ENCODE measurements at places on chromosomes 16 and 17. TPM values are rescaled to one million over a fixed set of nuclear protein-coding genes. Genes with fewer than 3 reads are reported as not detected.
A peak's percentile ranks its signal among the peaks of the same experiment; 100 is the strongest.

Gene ANKRD13B
- total RNA-seq = 8.3 TPM

Gene PIPOX
- 0.79 TPM for total RNA-seq

Gene ORC6
- total RNA-seq = 1.8 TPM

DNA sequence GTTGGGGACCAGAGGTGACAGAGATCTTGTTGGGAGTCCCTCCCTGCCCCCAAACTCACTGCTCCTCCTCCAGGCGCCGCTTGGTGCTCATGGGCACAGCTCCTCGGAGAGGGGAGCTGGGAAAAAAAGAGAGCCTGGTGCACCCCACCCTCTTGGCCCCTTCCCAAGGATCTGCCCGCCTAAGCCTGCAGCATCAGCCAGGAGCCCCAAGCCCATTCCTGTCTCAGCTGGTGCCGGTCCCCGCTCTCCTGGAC lies 400 bp downstream of the HCFC1R1 start:
- H3K4me3 ChIP-seq = peak overlapping the region; percentile 46
- H3K36me3 ChIP-seq = peaks cover 13% of the 10 kb centered on the region
- no peaks in the 10 kb centered on the region for H3K4me1 ChIP-seq
- DNase-seq = no peak

DNA sequence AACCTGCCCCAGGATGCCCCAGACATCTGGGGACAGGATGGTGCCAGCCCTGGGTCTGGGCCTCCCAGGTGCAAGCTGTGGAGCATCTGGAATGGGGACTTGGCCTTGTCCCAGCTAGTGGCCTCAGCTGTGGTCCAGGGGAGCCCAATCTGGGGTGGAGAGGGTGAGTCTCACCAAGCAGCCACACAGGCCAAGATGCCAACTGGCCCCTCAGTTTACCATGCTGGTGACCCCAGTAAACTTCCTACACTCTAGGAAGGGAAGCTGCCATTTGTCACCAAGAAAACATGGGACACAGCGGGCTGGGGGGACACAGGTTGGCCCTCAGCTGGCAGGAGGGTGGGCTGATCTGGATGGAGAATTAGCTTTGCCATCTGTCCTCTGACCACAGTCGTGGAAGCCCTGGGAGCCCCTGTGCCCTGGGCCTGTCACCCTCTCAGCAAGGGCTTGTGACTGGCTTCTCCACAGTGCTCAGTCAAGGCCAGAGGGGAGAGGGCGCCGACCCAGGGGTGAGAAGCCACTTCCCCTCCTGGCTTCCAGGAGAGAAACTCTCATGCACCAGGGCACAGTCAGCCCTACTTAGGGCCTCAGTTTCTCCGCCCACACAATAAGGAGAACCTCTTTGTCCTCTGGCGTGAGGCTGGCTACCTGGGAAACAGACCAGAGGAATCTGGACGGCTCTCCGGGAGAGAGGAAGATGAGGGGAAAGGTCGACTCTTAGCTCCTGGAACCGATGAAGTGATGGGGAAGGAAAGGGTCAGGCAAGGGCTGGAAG lies 126.4 kb upstream of the SMURF2 start:
- H3K4me1 ChIP-seq = no peaks in the 10 kb centered on the region
- no peaks in the 10 kb centered on the region for H3K27me3 ChIP-seq
- H3K36me3 ChIP-seq = peaks cover 44% of the 10 kb centered on the region
- no peak for DNase-seq
- H3K4me3 ChIP-seq = no peak overlapping the region
- no peak overlapping the region for H3K27ac ChIP-seq

Data from right atrium auricular region (tissue), 2 donors.